ENCODE measurements at places on chromosomes 11 and 22. TPM values are rescaled to one million over a fixed set of nuclear protein-coding genes. Genes with fewer than 3 reads are reported as not detected.

SWAP70 gene
- 31.3 TPM for total RNA-seq

THY1 gene
- 12.7 TPM for total RNA-seq

MPZL3 gene
- 0.38 TPM for total RNA-seq

GAL3ST1 gene
- total RNA-seq = 6.6 TPM

PC gene
- total RNA-seq = 25.6 TPM

CHRM1 gene
- total RNA-seq = 0.06 TPM

DHCR7 gene
- total RNA-seq = 52.7 TPM

OR51B4 gene
- total RNA-seq = not detected

PTPRCAP gene
- 0.34 TPM for total RNA-seq

GTSE1 gene
- 29.9 TPM for total RNA-seq

PKDREJ gene
- total RNA-seq = not detected

OR4C5 gene
- not detected for total RNA-seq

OR52I1 gene
- total RNA-seq = not detected

E2F8 gene
- total RNA-seq = 6.9 TPM

PTPN5 gene
- total RNA-seq = 0.02 TPM

PPP1CA gene
- total RNA-seq = 296 TPM

CEP126 gene
- total RNA-seq = 3.5 TPM

MEI1 gene
- total RNA-seq = not detected

SLC37A2 gene
- 0.15 TPM for total RNA-seq

APOA4 gene
- total RNA-seq = not detected
